Activated T-helper 17 cell treated with anti-CD3 and anti-CD28 coated beads, Interleukin-2, amount 50 U/mL, for 72 hours (primary cell): ENCODE measurements at places on chromosomes 3 and 15.

- ATAC-seq, result no peak
Observed at GRCh38 chr3:194640829-194641228, 7.6 kb upstream of the TMEM44 start.

GRCh38 chr15:62734706-62735105, 307.8 kb upstream of the TPM1 start:
- no peak for ATAC-seq

- peak; percentile 89 for ATAC-seq
Observed at GRCh38 chr3:136994772-136995516, 37.2 kb downstream of the IL20RB start.

DNA sequence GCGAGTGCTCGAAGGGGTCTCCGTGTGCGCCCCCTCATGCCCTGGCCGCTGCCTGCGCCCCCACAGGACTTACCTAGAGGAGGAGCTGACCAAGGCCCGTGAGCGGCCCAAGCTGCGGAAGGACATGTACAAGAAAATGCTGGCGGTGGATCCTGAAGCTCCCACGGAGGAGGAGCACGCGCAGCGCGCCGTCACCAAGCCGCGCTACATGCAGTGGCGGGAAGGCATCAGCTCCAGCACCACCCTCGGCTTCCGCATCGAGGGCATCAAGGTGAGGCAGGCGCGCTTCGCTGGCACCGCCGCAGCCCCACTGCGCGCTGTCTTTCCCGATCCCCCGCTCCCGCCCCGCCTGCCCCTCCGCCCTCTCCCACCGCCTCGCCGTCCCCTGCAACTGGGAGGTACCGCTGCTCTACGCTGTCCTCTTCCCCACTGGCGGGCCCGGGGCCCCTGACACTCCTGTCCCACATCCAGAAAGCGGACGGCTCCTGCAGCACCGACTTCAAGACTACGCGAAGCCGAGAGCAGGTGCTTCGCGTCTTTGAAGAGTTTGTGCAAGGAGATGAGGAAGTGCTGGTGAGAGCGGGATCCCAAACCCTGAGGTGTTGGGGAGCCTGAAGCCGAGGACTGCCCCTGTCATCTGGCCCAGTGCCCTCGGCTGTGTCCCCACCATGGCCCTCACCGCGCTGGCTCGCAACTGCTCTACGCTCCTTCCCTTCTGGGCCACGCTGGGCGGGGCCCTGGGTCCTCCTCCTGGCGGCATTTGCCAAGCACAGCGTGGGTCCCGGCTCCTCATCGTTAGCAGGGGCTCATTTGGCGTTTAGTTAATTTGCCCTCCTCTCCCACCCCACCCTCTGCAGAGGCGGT, 8.5 kb downstream of the ITPKA start:
- peak; percentile 56 for ATAC-seq
